ENCODE measurements at places on chromosomes 11 and 22.

DNA sequence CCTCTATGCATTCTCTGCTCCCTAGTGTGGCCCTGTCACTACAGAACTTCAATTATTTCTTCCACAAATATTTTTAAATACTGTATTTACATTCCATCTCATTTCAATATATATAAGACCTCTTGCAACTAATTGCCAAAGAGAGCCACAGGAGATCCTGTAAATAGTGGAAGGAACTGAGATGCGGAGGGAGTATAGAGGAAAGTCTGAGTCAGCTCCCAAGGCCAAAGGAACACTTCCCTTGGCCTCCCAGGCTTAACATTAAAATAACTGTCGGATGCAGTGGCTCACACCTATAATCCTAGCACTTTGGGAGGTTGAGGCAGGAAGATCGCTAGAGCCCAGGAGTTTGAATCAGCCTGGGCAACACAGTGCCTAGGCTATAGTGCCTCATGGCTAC, 31.2 kb downstream of the RBFOX2 start:
- DNase-seq, result no peak
- no peak overlapping the region for H3K27ac ChIP-seq
- H3K36me3 ChIP-seq, result peaks cover 5% of the 10 kb centered on the region
- no peaks in the 10 kb centered on the region for H3K27me3 ChIP-seq

DNA sequence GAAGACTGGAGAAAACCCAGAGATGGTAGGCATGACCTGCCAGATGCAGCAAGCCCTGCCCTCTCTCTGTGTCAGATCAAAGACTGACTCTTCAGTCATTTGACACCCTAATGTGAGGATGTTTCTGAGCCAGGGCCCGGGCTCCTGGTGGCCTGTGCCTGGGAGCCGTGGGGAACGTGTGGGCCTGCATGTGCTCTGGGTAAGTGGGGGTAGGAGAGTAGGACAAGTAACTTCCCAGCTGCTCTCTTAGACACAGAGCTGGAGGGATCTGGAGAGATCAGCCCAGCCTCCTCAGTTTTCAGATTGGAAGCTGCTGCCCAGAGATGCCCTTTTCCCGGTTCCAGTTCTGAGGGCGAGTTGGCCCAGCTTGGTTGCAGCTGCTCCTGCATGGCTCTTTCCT, 110.8 kb downstream of the TEAD1 start:
- H3K27me3 ChIP-seq, result no peaks in the 10 kb centered on the region
- no peak overlapping the region for H3K4me3 ChIP-seq
- peaks cover 26% of the 10 kb centered on the region for H3K4me1 ChIP-seq
- H3K27ac ChIP-seq, result no peak overlapping the region

DNA sequence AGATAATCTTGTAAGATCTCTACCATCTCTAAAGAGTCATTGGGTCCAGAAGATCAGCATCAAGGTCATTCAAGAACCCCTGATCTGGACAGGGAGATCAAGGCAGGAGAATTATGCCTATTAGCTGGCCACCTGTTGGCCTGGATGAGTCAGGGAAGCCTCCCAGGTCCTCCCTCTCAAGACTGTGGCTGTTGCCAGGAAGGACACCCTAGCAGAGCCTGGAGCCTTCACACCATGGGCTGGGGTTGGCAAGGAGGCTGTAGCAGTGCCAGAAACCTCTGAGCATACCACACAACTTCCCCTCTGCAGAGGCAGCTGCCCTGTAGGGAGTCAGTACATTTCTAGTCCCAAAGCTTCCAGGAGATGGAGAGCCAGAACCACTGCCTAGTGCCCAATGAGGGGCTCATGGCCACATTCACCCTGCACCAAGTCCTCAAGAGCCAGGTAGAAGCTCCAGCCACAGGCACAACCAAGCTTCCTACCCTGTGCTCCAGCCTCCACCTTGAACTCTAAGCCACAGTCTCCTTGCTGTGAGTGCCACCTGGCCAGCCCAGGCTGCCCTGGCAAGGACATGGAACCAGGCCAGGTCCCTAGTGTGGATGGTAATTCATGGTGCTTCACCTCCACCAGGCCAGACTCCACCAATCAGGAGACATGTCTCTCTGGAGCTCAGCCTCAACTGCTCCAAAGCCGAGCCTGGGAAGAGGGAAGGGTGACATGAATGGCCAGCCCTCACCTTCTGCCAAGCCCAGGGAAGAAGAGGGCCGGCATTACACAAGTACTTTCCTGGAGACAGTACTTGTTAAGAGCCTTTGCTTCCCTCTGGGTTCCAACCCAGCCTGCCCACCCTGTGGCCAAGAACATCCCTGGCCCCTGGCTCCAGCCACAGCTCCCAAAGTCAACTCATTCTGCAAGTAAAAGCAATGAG, 124.3 kb downstream of the BUD13 start:
- DNase-seq, result no peak
- peaks cover 32% of the 10 kb centered on the region for H3K27me3 ChIP-seq
- no peaks in the 10 kb centered on the region for H3K36me3 ChIP-seq
- H3K27ac ChIP-seq, result no peak overlapping the region

- H3K4me1 ChIP-seq, result peaks cover 5% of the 10 kb centered on the region
- no peaks in the 10 kb centered on the region for H3K36me3 ChIP-seq
- no peak for DNase-seq
- no peak overlapping the region for H3K4me3 ChIP-seq
- no peak overlapping the region for H3K27ac ChIP-seq
- no peaks in the 10 kb centered on the region for H3K27me3 ChIP-seq
These were observed 138.8 kb downstream of the LRRC4C start for GRCh38 chr11:41320653-41321052.

GRCh38 chr11:8382436-8383053, 118.9 kb upstream of the LMO1 start:
- no peaks in the 10 kb centered on the region for H3K36me3 ChIP-seq
- DNase-seq, result peak; percentile 21
- H3K27ac ChIP-seq, result no peak overlapping the region
- H3K4me3 ChIP-seq, result no peak overlapping the region
